Activated gamma-delta T cell (primary cell): ENCODE measurements at places on chromosomes 13 and 19.
A peak's percentile ranks its signal among the peaks of the same experiment; 100 is the strongest.

DNA sequence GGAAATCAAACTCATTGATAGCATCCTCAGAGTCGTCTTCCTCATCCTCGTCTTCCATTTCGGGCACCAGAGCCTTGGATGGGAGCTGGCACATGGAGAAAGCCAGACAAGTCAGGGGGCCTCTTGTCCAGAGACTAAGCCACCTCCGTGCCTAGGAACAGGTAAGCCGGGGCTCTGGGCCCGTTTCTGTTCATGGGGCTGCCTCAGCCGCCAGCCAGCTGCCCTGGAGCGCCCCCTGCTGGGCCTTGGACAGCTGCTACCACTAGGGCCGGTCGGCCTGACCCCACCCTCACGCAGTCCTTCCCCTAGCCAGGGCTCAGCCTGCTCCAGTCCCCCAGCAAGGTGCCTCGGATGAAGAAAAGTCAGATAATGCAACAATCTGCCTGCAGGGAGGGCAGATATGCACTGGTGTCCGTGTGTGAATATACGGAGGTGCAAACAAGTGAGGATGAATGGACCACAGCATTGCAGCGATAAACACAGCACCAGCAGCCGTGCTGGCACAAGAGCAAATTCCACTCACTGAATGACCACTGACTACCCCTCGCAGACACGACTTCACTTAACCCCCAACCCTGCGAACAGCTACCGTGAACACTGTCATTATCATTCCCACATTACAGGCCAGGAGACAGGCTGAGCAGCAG lies 11.9 kb upstream of the PRKD2 start:
- DNase-seq, result peak; percentile 60

GRCh38 chr19:16581971-16582343 lies 9.7 kb upstream of the SLC35E1 start:
- no peak for DNase-seq

DNA sequence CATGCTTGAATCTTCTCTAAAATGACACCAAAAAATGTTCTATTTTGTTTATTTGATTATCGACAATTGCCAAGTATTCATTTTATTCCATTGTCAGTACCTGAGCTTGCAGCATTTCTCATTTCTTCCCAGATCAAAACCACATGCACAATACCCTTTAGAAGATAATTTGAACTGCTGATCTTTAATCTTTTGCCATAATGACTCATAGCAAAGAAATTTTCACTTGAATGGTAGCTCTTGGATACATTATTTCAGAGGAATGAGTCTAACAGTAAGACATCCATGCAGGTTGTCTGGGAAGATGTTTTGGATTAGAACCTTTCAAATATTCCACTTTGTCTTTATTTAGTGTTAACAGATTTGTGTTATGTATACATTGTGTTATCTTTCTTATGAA lies 42.0 kb upstream of the RXFP2 start:
- no peak for DNase-seq

DNA sequence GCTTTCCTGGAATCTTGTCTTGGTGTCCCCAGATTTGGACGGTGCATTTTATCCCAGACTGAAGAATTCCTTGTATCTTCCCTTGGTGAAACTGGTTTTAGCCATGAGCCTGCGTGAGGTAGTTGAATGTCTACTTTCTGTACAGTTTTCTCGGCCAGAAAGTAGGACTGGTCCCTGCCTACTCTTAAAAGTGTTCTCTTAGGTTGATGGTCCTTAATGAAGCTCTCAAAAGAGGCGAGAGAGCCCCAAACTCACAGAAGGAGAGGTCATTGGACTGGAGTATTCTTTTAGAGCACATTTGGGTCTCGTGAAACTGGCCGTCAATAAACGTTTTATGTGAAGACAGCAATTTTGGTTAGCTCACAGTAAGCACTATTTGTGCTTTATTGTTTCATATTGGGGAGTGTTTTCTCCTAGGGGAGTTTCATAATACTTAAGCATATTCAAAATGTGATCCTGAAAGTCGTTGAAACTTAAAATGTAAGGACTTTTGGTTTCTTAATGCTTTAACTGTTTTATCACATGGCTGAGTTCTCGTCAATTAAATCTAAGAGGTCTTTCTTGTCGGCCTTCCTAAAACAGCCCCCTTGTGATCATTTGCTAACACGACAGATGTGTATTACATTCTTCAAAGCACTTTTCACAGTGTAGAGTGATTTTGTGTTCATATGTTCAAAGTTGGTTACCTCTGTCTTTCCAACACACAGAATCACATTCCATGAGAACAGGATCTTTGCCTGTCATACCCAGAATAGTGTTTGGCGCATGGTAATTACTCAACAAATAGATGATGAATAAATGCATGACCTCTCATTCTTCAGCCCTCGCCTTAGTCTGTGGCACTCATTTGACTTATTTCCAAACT lies 889 bp downstream of the GTF2F2 start:
- no peak for DNase-seq

DNA sequence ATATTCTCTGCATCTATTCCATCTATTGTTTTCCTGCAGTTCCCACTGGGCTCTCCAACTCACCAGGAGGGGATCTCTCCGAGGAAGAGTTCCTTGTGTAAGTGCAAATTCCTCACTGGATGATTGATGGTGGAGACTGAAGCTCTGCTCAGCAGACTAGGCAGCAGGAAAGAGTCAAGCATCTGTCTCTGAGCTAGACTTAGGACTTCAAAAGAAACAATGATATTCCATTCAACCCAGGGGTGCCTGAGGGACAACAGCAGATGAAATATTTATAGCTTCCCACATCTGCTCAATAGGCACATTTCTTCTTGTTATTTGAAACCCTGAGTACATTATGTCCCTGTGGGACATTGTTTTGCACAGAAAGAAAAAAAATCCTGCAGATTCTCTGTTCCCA lies at the start of the genes OR7A5 and OR7C1:
Gene OR7A5, minus strand, starts transcription at position 175 of the 400 bp plus-strand sequence. CDS start 6,944 bp downstream, outside the sequence.
Gene OR7C1, minus strand, starts transcription at position 175 of the 400 bp plus-strand sequence. CDS start 35,049 bp downstream, outside the sequence.
- DNase-seq, result no peak

DNA sequence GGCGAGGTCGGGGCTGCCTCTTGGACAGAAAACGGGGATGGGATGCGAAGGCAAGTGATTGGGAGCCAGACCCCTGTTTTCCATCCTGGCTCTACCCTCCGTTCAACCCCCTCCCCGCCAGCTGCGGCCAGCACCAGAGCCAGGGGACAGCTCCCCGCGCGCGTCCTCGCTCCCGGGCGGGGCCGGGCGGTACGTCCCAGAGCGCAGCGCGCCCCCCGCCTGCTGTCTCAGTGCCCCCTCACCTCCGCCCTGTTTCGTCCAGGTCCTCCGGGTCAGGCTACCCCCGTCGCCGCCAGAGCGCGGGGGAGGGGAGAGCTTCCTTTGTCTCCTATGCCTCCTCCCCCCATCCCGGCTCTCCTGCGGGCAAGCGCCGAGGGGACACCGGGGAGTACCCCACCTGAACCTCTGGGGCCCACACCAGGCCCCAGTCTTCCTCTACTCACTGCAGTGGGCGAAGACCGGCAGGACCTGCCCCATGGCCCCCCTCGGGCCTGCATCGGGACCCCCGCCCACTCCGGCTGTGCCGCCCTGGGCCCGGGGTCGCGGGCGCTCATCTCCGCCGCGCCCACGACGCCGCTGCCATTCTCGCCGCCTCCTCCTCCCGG lies 396 bp downstream of the RTN2 start:
- DNase-seq, result peak; percentile 33

DNA sequence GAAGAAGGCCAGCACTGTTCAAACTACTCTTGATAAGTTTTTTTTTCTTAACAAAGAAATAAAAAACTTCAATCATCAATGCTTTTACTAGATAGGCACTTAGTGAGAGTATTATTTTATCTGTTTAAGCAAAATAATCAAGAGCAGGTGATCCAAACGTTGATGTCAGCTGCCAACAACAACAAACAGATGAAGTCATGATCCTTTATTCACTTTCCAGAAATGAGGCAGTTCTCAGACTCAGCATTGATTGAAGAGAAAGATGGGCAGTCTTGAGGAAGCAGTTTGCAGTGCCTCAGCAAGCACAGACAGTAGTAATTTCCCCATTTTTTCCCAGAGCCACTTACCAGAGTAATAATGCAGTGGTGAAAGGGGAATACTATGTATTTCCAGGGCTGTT lies 38.4 kb upstream of the CSNK1A1L start:
- DNase-seq, result no peak

GRCh38 chr19:14394167-14394566 lies 12.9 kb downstream of the ADGRE5 start:
- DNase-seq, result no peak

DNA sequence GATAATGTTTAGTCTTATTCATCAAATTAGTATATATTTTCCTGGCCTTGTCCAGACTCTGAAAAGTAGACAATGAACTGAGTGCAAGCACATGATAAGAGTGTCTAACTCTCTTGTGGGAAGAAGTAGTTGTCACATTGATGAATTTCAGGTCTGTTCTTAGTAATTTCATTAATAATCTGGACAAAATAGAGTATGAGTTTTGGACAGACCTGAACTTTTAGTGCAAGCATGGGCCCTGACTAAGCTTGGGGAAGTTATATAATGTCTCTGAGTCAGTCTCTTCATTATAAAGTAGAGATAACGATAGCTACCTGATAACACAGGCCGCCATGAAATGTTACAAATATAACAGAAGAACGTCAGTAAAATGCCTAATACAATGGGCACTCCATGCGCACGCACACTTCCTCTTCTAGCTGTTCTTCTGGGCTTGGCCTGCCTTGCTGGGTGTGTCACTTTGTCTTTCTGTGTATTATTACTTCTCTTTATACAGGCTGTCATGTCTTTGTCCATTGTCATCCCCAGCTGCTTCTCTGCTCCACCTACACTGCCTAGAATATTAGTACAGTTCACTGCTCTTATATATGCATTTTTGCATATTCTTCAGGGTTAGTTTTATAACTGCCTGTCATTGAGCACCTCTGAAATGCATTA lies 129.1 kb upstream of the HTR2A start:
- no peak for DNase-seq

DNA sequence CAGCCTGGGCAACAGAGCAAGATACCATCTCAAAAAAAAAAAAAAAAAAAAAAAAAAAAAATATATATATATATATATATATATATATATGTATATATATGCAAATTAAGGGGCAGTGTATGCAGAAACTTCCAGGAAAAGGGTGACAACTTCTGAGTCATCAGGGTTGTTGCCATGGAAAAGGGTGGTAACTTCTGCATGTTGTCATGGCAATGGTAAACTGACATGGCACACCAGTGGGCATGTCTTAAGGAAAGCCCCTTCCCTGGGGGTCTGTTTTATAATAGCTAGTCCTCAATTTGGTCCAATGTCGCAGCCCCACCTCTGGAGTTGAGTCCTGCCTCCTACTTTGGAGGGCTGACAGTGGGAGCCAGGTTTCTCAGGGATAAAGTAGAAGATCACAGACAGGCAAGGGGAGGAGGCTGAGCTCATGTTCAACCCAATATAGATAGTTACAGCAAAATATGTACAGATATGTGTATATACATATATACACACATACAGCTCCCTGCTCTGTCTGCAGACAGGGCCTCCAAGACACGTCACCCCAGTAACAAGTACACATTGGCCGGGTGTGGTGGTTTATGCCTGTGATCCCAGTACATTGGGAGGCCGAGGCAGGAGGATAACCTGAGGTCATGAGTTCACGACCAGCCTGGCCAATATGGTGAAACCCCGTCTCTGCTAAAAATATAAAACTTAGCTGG lies 7.2 kb upstream of the FCHO1 start:
- no peak for DNase-seq

- no peak for DNase-seq
Observed at GRCh38 chr13:29991343-29991742, 140.9 kb upstream of the UBL3 start.

GRCh38 chr19:56759531-56759930 lies 81.0 kb downstream of the PEG3 start:
- no peak for DNase-seq

- DNase-seq, result no peak
Observed at GRCh38 chr13:74438901-74439300, 304.7 kb upstream of the KLF12 start.

- no peak for DNase-seq
Observed at GRCh38 chr13:59016250-59016649, 1147.5 kb downstream of the DIAPH3 start.
